ENCODE measurements at places on chromosomes 4 and X. TPM values are rescaled to one million over a fixed set of nuclear protein-coding genes. Genes with fewer than 3 reads are reported as not detected.

DNA sequence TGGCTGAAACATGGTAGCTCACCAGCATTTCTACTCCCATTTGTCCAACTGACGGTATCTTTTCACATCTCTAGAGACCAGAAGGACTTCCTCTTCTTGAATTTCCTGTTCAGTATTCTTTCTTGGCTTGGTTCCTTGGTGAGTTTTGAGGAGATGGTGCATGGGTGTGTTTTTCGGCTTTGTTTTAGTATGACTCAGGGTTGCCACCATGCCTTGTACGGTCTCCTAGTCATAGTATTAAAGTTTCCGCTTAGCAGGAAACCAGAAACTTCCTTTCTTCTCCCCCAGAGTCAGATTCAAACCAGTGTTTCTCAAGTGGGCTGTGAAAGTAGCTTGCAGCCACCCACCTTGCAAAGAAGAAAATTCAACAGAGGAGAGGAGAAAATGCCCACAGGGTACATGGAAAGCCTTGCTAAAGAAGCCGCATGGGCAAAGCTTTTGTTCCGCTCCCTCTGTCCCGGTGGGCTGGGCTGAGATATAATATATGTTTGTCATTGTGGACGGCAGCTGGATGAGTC is 5.7 kb downstream of the CD99 start:
- DNase-seq = peak; percentile 90

DNA sequence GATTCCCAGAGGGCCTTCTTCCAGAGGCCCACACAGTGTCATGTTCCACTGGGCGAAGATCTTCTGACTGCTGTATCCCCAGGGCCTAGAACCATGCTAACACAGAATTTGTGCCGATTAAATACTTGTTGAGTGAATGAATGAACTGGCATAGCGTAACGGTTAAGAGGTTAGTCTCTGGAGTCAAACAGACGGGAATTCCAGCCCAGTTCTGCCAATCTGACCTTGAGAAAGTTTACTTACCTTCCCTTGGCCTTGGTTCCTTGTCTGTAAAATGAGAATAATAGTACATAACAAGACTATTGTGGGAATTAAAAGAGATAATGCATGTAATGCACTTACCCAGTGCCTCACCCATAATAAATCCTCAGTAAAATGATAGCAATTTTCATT is 58.3 kb upstream of the PLAC1 start:
- DNase-seq = no peak

GRCh38 chr4:82624819-82625218 is 63.0 kb upstream of the TMEM150C start:
- no peak for DNase-seq

CYSLTR1 gene
- total RNA-seq = not detected

DMRTC1 gene
- total RNA-seq = not detected

- DNase-seq = no peak
Observed at GRCh38 chrX:96689991-96690390, 5.3 kb downstream of the DIAPH2 start.

LDOC1 gene
- 40.6 TPM for total RNA-seq

LPAR4 gene
- total RNA-seq = not detected

- DNase-seq = no peak
Observed at GRCh38 chrX:69900491-69900890, 149.2 kb downstream of the AWAT2 start.

Measured in PC-3 (cell line).